ENCODE measurements at places on chromosomes 2 and 18.

DNA sequence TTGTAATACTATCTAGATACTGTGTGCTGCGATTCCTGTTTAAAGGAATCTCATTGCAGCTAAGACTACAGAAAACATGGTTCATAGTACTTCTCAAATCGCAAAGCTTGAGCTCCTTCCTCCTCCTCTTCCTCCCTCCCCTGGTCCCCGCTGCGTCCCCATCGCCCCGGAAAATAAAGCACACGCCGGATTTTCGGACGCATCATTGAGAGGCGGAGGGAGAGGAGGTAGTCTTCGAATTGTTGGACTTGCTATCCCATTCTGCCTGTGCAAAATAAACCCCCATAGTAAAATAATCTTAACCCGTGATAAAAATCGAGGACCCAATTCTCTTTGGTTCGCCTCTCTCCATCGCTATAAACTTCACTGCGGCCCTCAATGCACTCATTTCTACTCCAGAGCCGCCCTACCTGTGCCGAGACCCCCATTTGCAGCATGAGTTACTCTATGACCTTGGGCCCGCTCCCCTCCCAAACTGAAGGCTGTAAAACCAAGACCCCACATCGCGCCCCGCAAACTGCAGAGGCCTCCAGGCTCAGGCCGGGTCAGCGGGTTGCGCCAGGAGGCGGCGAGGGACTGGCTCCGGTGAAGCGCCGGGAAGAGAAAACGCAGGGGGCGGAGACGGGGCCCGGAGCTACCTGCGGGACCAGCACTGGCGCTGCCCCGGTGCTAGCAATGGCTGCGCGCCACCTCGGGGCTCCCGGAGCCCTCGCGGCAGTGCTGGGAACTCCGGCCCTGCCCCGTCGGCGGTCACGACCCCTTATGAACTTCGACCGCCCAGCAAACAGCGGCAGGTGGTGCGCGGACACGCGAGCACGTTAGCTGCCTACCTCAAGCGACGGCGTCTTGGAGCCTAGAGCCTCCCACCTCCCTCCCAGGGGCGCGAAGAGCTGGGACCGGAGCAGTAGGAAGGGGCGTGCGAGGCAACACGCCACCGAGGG, 649 bp downstream of the ESCO1 start:
- H3K4me3 ChIP-seq = peak overlapping the region; percentile 64
- H3K27ac ChIP-seq = peak overlapping the region; percentile 95
- DNase-seq = peak; percentile 62
- H3K4me1 ChIP-seq = no peaks in the 10 kb centered on the region
- no peaks in the 10 kb centered on the region for H3K27me3 ChIP-seq

GRCh38 chr18:4319738-4320677, 135.1 kb downstream of the DLGAP1 start:
- no peak overlapping the region for H3K27ac ChIP-seq
- H3K27me3 ChIP-seq = no peaks in the 10 kb centered on the region
- no peaks in the 10 kb centered on the region for H3K36me3 ChIP-seq

DNA sequence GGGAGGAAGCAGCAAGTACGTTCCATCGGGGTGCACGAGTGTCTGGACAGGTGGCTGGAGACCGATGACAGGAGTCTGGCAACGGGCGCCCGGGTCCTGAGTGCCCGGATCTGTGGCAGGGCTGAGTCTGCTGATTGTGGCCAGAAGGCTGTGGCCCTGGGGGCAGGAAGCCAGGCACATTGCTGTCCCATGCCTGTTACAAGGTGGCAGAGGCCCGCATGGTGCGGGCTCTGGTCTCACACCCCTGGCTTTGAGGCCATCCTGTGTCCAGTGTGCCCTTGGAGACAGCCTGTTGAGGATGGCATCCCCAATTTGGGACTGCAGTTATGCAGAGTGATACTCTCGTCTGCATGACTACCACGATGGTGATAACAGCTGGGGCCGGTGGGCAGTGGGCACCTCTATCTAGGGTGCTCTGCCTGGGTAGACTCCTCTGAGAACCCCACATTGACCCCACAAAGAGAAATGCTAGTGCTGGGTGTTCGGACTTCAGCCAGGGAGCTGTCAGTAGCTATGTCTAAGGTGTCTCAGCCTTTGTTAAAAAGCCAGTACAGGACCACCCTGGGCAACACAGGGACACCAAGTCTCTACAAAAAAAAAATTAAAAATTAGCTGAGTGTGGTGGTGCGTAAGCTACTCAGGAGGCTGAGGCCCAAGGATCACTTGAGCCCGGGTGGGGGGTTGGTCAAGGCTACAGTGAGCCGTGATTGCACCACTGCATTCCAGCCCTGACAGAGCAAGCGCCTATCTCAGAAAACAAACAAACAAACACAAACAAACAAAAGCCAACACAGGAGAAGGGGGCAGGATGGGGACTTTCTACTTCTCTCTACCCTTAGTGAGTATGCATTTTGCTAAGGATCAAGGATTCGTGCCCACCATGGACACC, 88.3 kb downstream of the RHOB start:
- H3K4me3 ChIP-seq = no peak overlapping the region
- peaks cover 8% of the 10 kb centered on the region for H3K4me1 ChIP-seq
- H3K36me3 ChIP-seq = no peaks in the 10 kb centered on the region
- H3K27ac ChIP-seq = no peak overlapping the region
- no peaks in the 10 kb centered on the region for H3K27me3 ChIP-seq

DNA sequence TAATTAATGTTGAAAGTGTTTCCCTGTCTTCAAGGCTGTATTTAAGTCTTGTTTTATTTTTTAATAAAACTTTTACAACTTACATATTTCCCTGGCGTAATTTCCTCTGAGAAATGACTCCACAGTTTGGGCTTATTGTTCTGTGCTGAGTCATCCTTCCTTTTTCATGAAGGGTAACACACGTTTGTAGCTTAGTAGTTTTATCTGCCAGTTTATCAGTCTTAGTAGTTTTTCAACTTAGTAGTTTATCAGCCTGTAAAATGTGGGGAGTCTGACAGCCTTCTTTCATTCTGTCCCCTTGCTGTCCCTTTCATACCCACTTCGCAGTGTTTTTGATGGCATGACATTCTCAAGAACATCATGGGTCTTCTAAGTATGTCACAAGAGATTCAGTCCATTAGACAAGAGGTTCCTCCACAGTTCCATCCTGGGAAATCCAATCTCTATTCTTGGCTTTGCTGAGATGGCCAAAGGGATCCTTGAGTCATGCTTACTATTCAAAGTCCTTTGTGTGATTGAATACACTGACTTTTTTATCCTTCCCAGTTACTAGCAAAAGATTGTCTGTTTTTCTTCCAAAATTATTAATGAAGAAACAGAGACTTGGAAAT, 60.0 kb upstream of the SGPP2 start:
- no peaks in the 10 kb centered on the region for H3K4me1 ChIP-seq
- H3K27ac ChIP-seq = no peak overlapping the region
- no peaks in the 10 kb centered on the region for H3K27me3 ChIP-seq
- no peaks in the 10 kb centered on the region for H3K36me3 ChIP-seq
- DNase-seq = no peak

DNA sequence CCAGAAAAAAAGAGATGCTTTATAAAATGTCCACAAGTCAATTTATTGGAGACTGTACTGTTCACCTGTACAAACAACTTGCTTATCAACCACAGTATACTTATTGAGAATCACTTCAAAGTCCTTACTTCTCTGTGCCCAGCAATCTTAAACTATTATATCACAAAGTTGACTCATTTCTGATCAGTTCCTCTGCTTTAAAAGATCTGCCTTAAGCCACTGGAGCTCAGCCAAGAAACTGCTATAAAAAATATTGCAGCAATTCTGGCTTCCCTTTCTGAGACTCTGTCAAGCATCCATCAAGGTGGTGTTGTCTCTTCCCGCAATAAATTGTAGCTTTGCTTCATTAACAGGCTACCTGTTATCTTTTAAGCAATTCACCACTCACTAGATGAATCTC, 375.2 kb upstream of the SPHKAP start:
- DNase-seq = no peak
- H3K36me3 ChIP-seq = no peaks in the 10 kb centered on the region
- H3K27me3 ChIP-seq = no peaks in the 10 kb centered on the region
- no peak overlapping the region for H3K4me3 ChIP-seq
- no peaks in the 10 kb centered on the region for H3K4me1 ChIP-seq

GRCh38 chr2:175567435-175568061, 386.0 kb upstream of the ATP5MC3 start:
- H3K27me3 ChIP-seq = no peaks in the 10 kb centered on the region
- DNase-seq = no peak
- H3K36me3 ChIP-seq = no peaks in the 10 kb centered on the region
- no peak overlapping the region for H3K27ac ChIP-seq
- no peaks in the 10 kb centered on the region for H3K4me1 ChIP-seq

GRCh38 chr2:240387669-240388358, 47.6 kb upstream of the GPC1 start:
- H3K27ac ChIP-seq = no peak overlapping the region
- no peaks in the 10 kb centered on the region for H3K4me1 ChIP-seq
- H3K27me3 ChIP-seq = no peaks in the 10 kb centered on the region

DNA sequence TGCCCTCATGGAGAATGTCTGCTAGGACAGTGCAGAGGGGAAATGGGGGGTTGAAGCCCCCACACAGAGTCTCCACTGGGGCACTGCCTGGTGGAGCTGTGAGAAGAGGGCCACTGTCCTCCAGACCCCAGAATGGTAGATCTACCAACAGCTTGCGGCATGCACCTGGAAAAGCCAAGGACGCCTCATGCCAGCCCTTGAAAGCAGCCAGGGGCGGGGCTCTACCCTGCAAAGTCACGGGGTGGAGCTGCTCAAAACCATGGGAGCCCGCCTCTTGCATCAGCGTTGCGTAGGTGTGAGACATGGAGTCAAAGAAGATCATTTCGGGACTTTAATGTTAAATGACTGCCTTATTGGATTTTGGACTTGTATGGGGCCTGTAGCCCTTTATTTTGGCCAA, 157.6 kb downstream of the DSEL start:
- H3K36me3 ChIP-seq = no peaks in the 10 kb centered on the region
- DNase-seq = no peak
- H3K4me3 ChIP-seq = no peak overlapping the region
- H3K27me3 ChIP-seq = no peaks in the 10 kb centered on the region
- no peak overlapping the region for H3K27ac ChIP-seq

DNA sequence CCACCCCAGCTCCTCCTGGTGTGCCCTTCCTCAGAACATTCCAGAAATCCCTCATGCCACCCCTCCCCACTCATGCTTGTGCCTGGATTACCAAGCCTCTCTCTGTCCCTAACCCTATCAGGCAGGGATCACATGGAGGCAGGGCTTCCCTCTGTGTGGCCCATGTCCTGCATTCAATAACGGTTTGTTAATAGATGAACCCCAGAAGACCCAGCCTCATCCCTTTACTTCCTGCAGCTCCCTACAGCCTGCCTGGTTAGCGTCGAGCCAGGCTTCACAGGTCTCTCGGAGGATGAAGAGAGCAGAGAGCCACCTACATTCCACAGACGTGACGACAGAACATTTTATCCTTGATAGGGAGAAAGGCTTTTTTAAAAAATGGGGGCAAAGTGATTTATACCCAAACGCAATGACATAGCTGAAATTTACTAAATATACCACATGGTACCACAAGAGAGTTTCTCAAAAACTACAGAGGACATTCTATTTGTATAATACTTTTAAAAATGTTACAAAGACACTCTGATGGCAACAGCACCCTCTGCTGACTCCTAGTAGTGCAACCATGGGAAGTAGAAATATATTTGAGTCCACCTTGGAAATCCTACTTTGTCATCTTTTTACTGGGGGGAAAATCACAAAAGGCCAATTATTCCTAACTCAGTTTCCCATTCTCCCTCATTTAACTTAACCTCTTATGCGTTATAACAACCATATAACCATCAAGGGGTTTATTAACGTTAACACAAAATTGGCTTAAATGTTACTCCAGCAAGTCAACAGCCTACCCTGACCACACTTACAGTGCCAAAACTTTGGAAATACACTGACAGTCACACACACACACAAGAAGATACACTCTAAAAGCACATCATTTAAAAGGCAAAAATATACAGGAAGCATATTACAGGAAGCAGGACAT, 30.7 kb downstream of the FBXO15 start:
- H3K27ac ChIP-seq = no peak overlapping the region
- no peak overlapping the region for H3K4me3 ChIP-seq
- no peaks in the 10 kb centered on the region for H3K36me3 ChIP-seq
- DNase-seq = no peak

DNA sequence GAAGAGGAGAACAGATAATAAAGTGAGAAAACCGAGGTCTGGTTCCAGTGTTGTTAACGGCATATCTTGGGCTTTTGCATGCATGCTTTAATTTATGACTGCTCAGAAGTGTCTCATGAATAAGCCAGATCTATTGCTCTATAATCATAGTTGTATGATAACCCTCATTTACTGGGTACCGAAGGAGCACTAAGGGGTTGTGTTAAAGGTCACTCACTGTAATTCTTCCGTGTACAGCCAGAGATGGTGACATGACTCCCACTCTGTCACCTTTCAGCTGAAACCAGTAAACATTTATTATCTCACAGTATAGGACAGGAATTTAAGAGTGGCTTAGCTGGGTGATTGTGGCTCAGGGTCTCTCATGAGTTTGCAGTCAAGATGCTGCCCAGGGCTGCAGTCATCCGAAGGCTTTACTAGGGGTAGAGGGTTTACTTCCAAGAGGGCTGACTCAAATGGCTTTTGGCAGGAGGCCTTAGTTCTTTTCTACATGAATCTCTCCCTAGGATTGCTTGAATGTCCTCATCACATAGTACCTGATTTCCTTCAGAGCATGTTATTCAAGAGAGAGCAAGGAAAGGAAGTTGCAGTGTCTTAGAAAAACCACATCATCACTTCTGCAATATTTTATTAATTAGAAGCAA, 107.0 kb downstream of the NAB1 start:
- no peak for DNase-seq
- H3K36me3 ChIP-seq = no peaks in the 10 kb centered on the region
- no peaks in the 10 kb centered on the region for H3K4me1 ChIP-seq

DNA sequence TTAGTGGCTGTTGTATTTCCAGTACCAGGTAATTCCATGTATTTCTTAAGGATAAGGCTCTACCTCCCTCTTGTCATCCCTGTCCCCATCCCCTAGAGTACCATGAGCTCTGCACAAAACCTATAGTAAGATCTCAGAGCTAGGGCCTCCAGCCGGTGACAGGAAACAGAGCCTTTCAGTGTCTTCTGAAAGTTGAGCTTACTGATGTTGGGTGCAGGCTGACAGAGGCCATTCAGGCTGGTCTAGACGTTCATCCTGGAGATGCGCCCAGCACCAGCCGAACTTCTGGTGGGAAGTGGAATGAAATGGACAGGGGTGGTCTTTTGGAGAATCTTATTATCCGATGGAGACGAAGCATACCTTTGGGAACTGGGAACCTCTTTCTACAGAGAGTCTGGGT, 16.7 kb upstream of the LYPD6B start:
- DNase-seq = no peak
- no peaks in the 10 kb centered on the region for H3K36me3 ChIP-seq

DNA sequence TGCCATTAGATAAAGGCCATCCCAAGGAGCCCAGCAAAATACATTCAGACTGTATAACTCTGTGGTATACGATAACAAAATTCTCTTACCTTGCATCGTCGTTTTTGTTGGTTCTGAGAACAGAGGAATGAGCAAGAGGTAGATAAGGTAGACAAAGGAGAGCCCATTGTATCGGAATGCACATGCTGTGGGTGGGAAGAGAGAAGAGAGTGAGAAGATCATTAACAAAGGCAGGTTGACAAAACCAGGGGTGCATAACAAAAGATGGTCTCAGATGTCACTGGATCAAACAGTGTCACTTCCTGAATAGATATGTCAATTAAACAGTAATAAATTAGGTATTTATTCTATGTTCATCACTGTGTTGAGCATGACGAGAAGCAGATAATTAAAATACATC, 83.3 kb downstream of the PIEZO2 start:
- DNase-seq = no peak
- H3K27me3 ChIP-seq = no peaks in the 10 kb centered on the region
- no peak overlapping the region for H3K4me3 ChIP-seq

GRCh38 chr18:34729264-34729663, 19.2 kb downstream of the DTNA start:
- DNase-seq = no peak
- no peaks in the 10 kb centered on the region for H3K4me1 ChIP-seq
- no peaks in the 10 kb centered on the region for H3K36me3 ChIP-seq
- H3K4me3 ChIP-seq = no peak overlapping the region
